T-helper 2 cell treated with Interferon-gamma antibody and Interleukin-4, amounts not matched to agents 5 μg/mL and 100 μg/mL, for 36 hours (primary cell): ENCODE measurements at places on chromosomes 1 and 21.
A peak's percentile ranks its signal among the peaks of the same experiment; 100 is the strongest.

GRCh38 chr1:26119892-26120608 is 8.4 kb downstream of the PDIK1L start:
- DNase-seq = no peak

GRCh38 chr1:159879977-159880376 is 17.5 kb upstream of the VSIG8 start:
- no peak for DNase-seq

DNA sequence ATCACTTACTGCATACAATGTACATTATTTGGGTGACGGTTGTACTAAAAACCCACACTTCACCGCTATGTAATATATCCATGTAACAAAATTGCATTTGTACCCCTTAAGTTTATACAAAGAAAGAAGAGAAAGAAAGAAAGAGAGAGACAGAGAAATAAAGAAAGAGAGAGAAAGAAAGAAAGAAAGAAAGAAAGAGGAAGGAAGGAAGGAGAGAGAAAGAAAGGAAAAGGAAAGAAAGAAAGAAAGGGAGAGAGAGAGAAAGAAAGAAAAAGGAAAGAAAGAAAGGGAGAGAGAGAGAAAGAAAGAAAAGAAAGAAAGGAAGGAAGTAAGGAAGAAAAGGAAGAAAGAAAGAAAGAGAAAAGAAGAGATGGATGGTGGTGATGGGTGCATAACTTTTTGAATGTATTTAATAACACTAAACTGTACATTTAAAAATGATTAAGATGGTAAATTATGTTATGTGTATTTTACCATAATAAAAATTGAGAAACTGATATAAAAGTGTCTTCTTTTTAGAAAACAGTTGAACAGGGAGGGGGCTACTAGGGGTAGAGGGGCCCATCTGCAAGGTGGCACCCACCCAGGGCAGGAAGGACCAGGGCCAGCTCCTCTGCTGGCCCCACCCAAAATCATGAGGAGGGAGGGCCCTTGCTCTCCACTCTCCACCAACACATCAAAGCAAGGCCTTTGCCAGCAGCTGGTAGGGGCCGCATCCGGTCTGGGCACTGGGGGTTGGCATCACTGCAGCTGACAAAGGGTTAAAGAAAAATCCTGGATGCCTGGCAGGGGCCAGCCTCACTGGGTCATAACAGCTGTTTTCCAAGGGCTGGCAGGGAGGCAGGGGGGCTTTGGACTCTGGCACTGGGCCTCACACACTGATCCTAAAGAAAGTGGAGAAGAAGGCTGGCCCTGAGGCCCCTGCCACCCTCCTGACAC is 153.9 kb upstream of the EDN2 start:
- no peak for DNase-seq

- no peak for DNase-seq
These were observed 36.7 kb downstream of the PARP1 start for GRCh38 chr1:226371027-226371694.

GRCh38 chr1:229171934-229172333 is 99.0 kb upstream of the RAB4A start:
- no peak for DNase-seq

DNA sequence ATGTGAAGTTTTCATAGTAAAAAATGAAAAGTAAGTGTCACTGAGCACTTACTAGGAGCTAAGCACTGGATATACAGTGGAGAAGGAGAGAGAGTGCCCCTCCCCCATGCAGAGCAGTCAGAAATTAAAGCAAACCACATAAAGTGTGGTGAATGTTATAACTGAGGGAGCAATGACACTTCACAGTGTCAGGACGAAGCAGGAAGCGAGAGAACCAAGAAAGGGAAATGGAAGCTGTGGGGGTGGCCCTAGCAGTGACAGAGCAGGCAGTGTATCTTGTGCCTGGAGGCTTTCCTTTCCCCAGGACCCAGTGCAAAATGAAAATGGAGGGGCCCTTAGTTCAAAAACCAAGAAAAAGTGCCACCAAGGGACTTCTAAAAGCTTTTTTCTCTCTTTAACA is 21.5 kb upstream of the RCAN3 start:
- peak; percentile 59 for DNase-seq

DNA sequence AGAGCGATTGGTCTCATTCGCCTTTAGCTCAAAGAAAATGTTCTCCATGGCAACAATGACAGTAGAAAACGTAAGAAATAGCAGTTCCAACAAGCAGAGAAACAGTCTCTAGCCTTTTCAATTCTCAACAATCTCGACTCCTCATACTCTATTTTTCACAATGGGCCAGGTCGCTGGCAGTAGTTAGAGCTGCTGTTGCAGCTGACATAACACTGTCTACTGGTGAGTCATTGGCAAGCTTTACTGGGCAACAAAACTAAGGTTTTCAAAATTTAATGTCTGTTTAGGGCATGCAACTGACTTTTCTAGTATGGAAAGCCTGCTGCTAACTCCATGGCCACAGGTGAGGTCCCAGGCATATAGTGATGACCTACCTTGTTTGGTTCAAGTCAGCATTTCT is 221.1 kb upstream of the KAZN start:
- no peak for DNase-seq

GRCh38 chr1:43812579-43812978 is 105.2 kb downstream of the ST3GAL3 start:
- DNase-seq = no peak

- no peak for DNase-seq
These were observed 19.5 kb upstream of the MFN2 start for GRCh38 chr1:11960715-11961114.

GRCh38 chr1:205381305-205381704 is 24.6 kb upstream of the KLHDC8A start:
- no peak for DNase-seq

DNA sequence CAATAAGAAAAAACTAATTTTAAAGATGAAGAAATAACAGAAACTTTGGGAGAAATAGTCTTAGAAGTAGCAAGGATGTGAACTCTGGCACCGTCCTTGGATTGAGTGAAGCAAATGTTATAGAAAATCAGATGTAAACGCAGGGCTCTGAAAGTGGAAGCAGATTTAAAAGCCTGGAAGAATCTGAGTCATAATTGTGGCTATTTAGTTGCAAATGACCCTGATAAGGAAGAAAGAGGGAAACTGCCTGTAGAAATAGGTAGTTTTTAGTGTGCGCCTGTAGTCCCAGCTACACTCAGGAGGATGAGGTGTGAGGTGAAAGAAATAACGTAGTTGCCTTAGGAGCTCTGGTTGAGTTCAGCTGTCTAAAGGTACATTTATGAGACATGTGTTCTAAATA is 101.0 kb downstream of the NGF start:
- no peak for DNase-seq

DNA sequence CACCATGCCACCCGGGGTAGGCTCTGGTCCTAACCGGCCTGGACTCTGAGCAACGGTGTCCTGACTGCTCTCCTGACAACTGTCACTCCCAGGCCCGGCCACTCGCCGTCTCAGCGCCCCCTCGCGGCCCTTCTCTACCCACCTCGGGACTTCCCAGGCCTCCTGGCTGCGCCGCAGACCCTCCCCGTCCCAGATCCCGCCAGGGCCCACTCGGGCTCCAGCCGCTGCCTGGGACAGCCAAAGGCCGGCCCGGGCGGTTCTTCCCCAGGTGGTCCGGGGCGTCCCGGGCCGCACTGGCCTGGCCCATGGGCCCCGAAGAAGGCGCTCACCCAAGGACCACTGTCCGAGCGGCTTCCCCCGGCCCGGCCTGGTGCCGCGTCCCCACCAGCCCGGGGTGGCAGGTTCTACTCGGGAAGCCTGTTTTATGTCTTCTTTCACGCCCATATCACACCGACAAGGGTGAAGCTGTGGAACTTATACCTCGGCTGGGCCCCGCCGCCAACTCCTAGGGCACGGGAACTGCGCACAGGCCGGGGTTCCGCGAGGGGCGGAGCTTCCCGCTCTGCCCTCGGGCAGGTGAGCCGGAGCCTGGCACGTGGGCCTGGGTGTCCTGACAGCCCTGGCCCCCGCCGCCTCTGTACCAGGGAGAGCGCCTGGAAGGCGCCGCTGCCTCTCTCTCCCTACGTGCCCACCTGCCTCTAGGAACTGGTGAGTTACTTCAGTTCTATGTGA is 138.3 kb downstream of the TTLL7 start:
- DNase-seq = peak; percentile 63

DNA sequence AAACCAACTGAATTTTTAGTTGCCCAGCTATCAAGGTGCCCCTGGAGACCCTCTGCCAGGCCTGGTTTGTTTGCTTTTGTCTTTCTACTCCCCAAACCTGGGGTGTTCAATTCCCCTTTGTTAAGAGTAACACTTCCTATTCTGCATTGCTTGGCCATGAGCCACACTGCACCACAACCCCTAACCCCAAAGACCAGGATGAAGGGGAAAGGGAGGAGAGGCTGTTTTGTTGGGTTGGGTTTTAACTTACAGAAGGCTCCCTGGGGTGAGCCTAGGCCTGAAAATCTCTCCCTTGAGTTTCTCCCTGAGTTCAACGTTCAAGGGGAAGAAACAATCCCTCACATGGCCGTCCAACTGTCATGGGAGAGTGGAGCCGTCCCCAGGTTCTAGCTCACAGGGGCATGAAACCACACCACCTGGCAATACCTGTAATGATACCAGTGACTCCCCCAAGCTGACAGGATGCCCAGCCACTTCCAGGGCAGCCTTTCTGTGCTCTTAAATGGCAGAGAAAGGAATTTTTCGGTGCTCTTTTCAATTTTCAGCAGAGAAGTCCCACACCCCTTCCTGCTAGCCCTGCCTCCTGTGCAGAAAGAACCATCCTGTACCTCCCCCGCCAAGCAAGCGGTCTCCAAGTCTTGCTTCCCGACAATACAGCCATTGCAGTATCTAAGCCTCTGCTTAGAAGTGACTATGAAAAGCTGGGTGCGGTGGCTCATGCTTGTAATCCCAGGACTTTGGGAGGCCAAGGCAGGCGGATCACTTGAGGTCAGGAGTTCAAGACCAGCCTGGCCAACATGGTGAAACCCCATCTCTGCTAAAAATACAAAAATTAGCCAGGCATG is 14.9 kb downstream of the SLC45A3 start:
- no peak for DNase-seq

DNA sequence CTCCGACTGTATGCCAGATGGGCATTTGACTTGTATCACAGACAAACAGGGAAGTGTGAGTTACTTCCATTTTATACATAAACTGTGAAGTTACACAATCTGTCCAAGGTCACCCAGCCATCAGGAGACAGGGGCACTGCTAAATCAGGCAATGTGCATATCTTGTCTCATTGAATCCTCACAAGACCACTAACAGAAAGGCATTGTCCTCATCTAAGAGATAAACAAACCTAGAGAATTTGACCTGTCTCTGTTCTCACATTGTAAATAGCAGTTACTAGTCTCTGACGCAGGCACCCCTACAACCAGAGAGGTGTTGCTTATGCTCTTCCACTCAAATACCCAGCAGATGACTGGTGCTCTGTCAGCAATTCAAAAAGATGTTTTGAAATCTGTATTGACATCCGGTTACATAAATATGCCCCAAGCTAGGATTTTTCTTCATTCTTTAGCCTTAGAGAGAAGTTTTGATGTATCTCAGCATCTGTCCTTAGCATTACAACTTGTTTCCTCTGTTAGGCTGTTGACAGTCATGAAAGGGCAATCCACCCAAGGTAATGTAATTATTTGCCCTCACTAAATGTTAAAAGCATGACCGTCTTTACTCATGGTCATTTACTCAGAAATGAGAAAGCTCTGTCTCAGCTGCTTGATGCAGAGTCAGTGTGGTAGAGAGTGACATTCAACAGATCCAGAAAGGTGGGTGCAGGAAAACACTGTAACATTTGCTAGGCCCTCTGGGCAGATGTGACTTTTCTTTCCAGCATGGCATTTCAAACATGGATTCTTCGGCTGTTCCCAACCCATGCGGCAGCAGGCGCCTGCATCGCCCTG is 51.9 kb upstream of the ZNF326 start:
- DNase-seq = no peak

DNA sequence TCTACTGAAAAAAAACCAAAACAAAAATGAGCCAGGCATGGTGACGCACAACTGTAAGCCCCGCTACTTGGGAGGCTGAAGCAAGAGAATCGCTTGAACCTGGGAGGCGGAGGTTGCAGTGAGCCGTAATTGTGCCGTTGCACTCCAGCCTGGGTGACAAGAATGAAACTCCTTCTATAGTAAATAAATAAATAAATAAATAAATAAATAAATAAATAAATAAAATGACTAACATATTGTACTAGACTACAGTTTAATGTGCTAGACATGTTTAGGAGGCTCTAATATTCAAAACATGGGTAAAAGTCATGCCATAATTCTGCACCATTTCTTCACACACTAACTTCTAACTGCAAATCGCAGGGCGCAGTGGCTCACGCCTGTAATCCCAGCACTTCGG is 33.3 kb upstream of the ERO1B start:
- DNase-seq = no peak

DNA sequence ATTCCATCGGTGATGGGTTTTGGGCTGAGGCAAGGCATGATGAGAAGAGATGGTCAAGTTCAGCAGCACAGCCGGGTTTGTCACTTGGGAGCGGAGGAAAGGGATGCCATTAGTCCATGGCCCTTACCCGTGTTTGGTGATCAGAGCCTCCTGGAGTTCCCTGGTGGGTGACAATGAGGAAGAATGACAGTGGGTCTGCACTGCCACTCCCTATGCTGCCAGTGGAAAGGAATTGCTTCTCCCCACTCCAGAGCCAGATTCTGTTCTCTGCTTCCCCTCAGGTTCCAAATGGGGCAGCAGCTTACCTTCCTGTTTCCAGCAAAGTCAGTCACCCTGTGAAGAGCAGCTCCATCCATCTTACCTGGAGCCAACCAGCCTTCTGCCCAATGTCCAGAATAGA is 393.1 kb downstream of the PTPRU start:
- no peak for DNase-seq

- no peak for DNase-seq
These were observed 62.5 kb downstream of the PEX14 start for GRCh38 chr1:10537082-10537766.

GRCh38 chr1:224173523-224173922 is 9.5 kb upstream of the DEGS1 start:
- DNase-seq = no peak

DNA sequence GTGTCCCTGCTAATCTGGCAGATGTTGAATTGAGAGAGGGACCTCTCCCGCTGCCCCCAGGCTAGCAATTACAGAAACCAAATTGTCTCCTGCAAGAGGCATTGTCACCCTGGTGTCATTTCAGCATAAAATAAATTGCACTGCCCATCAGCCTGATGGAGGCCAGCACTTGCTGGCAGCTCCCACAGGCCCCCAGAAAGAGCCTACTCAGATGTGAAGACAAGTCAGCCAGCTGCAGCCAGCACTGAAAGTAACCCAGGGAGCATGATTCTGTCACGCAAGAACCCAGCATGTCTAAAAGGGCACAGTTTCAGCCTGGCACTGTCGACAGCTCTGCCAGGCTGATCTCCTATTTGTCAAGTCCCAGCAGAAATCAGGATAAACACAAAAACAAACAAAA is 110.3 kb upstream of the CTTNBP2NL start:
- no peak for DNase-seq

GRCh38 chr1:166695115-166695514 is 144.2 kb upstream of the POGK start:
- DNase-seq = no peak

GRCh38 chr1:169005776-169006175 is 100.7 kb upstream of the ATP1B1 start:
- no peak for DNase-seq
